ENCODE measurements at places on chromosomes 11 and 22. TPM values are rescaled to one million over a fixed set of nuclear protein-coding genes. Genes with fewer than 3 reads are reported as not detected.

GRCh38 chr22:37559901-37560607 is at the start of gene CDC42EP1:
CDC42EP1 (plus strand) TSS chr22:37560480; CDS start chr22:37566350, 5,870 bp downstream.
- no peak for DNase-seq

DNA sequence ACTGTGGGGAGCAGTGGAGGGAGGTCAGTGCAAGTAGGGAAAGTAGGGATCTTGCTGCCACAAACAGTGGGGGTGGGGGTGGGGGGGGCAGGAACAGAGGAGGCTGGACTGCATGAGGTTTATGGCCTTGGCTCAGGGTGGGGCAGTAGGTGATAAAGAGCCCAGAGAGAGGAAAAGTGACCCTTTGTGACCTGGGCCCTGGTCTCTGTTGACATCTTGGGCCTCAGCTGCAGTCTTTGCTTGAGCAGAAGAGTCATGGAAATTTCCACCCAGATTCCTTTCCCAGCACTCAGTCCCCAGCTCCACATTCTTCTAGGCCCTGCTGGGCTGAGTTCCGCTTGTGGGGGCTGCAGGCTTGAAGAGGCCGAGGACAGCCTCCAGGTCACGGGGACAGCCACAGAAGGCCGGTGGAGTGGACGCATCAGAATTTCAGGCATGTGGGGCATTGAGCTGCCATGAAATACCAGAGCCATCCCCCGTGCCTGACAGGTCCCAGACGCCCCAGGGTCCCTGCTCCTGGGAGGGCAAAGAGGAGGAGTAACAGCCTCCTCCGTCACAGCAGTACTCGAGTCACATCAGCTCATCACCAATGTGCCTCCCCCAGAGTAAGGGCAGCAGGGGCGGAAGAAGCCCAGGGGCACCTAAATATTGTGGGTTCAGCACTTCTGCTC is 9.7 kb upstream of the MALAT1 start:
- DNase-seq, result no peak

DNA sequence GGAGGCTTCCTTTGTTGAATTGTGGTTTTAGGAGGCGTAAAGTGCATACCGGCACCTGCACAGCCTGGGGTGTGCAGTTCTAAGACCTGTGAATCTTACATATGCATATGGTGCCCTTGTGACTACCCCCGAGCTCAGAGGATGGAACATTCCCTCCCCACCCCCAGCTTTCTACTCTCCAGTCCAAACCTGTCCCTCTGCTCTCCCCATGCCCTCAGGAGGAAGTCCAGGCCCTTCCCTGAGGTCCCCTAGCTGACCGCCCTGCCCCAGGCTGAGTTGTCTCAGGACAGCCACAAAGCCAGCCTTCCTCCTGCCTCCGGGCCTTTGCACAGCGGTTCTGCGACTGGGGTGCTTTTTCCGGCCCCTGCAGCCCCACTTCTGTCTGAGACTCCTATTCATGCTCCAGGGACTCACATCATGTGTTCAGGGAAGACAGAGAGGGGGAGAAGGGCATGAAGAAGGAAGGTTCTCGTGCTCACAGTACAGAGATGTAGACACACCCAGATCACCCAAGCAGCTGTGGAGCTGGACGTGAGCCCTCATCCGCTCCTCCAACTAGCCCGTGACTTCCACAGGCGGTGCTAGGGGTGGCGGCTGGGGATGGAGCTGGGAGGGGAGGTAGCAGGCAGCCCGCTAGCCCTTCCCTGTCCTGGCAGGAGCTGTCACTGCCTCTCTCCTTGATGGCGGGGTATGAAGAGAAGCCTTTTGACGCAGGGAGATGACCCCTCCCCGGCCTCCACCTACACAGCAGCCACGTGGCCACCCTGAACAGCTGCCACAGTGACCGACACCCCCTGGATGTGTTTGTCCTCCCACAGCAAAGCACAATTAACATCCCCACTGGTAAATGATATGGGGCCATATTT is 50.8 kb downstream of the FLRT1 start:
- no peak for DNase-seq

PANX2 gene
- total RNA-seq, result 0.59 TPM

TECTA gene
- total RNA-seq, result 0.41 TPM

- DNase-seq, result no peak
These were observed 7.2 kb downstream of the MICALL1 start for GRCh38 chr22:37913233-37913721.

GRCh38 chr11:78476066-78476465 is 58.4 kb upstream of the GAB2 start:
- DNase-seq, result no peak

P4HA3 gene
- not detected for total RNA-seq

SOX10 gene
- total RNA-seq, result not detected

NRXN2 gene
- total RNA-seq, result 0.52 TPM

DNA sequence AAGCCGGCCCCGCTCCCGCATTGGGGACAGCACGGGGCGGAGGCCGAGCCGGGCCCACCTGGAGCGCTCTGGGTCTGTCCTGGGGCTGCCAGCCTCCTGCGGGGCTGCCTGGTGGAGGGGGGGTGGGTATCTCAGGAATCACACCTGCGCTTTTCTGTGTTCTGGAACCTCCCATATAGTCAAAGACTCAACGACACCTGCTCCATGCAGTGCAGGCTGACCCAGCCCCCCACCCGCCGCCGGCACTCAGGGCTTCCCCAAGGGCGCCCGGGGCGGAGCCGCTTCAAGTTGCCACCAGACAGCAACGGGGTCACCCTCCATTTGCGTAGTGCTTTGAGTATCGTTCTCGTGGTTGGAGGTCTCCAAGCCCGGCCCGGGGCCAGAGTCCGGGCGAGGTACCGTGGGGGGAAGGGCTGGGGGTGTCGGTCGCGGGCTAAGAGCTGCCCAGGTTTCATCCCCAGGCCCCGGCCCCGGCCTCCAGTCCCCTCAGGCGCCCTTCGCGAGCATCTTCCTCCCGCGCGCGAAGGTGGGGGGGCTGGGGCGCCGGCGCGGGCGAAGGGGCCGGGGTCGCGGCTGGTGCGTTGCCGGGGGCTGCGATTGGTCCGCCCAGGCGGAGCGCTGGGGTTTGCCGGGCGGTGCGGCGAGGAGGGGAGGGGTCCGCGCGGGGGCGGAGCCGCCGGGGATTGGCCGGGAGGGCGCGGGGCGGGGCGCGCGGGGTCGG is 6.6 kb downstream of the TSPAN4 start:
- peak; percentile 65 for DNase-seq

IFTAP gene
- total RNA-seq, result not detected

DNA sequence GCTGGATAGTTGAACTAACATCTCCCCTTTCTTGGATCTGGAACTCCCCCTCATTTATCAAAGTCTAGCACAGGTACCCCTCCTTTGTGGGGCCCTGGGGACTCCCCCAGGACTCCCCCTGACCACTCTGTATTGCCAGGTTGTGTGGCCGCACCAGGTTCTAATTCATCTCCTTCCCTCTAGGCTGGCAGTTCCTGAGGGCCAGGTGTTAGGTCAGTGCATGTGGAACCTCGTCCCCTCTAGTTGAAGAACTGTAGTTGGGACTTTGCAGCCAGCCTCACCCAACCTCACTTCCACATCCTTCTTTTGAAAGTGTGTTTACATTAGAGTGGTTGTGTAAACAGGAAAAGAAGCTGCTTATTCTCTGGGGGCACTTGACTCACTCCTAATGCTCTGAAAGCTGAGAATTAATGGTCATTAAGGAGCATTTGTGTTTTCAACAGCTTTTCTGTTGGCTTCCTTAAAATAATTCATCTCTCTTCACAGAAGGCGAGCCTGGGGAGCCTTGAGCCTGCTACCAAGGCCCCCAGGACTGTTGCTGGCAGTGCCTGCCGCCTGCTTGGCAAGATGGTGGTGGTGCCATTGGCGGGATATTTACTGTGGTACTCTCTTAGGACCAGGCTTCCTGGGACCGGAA is 11.8 kb downstream of the UPB1 start:
- DNase-seq, result no peak

- DNase-seq, result no peak
These were observed 64.3 kb upstream of the CYP2D6 start for GRCh38 chr22:42194953-42195352.

DNA sequence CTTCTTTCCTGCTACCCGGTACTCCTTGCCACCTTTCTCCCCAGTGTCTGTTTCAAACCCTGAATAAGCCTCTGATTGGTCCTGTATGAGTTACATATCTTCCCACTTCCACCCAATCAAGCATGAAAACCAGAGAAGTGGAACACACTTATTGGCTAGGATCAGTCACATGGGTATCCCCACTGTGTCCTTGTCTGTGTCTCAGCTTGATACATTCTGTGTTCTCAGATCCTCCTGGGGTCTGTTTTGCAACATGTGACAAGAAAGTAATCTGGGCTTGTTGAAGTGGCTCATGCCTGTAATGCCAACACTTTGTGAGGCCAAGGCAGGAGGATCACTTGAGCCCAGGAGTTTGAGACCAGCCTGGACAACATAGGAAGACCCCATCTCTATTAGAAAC is 23.9 kb downstream of the MCHR1 start:
- no peak for DNase-seq

DNA sequence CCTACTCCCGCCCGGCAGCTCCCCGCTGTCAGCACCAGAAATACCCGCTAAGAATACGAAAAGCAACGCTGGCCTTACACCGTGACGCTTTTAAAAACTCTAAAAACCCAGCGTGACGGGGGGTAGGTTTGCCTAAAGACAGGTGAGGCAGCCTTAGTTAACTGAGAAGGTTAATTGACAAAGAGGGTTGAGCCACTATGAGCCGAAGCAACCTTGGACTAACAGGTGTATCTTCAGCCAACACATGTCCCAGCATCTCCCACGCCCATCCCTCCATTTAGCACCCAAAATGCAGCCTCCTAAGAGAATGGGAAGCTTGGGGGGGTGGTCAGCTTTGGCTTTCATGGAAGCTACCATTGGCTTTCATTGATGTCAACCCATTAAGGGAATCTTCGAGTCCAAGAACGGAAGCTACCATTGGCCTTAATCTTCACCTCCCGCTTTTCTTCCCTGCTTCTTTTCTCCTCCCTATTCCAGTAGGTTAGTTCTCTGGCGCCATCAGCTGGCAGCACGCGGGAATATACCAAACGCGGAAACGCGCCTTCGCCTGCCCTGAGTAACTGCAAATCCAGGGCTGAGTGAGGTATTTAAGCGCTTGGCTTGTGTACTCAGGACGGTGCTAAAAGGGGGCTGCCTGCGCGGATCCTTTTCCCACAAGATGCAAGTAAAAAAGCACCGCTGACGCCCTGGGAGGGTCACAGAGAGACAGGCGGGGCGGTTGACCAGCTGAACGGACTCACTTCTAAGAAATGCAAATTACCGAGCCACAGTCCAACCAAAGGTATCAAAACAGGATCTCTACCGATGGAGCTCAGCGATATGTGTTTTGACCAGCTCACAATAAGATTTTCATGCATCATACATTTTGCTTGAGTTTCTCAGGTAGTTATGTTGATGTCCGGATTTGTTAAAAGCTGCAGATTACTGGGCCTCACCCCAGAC is 38.5 kb upstream of the GLYATL1 start:
- DNase-seq, result peak; percentile 45
